ENCODE measurements at places on chromosomes 6 and 20.
A peak's percentile ranks its signal among the peaks of the same experiment; 100 is the strongest.

GRCh38 chr6:19857703-19858102 lies 20.5 kb downstream of the ID4 start:
- DNase-seq, result no peak

DNA sequence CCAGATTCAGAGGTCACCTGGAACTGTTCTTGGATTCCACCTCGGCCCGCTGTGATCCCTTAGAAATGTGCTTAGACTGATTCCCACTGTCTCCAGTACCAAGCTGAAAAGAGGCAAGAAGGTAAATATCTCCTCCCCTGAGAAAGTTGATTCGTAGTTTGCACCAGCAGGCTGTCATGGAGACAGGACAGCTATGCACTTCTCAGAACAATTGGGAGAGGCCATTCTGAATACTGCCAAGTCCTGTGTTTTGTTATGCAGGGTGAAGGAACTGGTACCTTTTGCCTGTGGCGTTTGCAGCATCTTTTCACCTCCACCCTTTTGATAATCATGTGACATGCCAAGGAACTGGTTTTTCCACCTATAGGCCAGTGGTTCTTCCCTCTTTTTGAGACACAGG lies 58.2 kb upstream of the RNGTT start:
- peak; percentile 95 for DNase-seq

- DNase-seq, result no peak
These were observed at the start of gene TMEM74B for GRCh38 chr20:1184638-1185315. Gene TMEM74B (minus strand): TSS chr20:1184981. CDS start chr20:1183801, 1,180 bp downstream.

GRCh38 chr6:91754691-91755090 lies 1167.8 kb upstream of the MAP3K7 start:
- no peak for DNase-seq

DNA sequence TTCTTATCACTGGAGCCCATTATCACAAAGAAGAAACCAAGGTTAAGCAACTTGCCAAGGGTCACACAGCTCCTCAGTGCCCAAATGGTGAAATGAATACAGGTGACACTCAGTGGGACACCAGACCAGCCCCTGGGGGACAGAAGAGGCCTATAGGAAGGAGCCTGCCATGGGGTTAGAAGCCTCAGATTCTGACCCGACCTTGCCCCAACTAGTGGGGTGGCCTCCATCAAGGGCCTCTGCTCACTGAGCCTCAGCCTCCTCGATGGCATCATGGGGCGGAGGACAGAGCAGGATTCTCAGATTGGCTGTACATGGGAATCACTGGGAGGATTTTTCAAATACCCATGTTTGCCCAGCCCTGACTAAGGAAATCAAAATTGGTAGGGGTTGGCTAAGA lies 47.6 kb downstream of the MRPL14 start:
- DNase-seq, result no peak

- DNase-seq, result no peak
These were observed 49.2 kb downstream of the BLOC1S5 start for GRCh38 chr6:8014947-8015346.

GRCh38 chr6:131510094-131510493 lies 62.9 kb upstream of the ARG1 start:
- DNase-seq, result peak; percentile 83

GRCh38 chr6:48825501-48826151 lies 637.4 kb downstream of the MMUT start:
- no peak for DNase-seq

DNA sequence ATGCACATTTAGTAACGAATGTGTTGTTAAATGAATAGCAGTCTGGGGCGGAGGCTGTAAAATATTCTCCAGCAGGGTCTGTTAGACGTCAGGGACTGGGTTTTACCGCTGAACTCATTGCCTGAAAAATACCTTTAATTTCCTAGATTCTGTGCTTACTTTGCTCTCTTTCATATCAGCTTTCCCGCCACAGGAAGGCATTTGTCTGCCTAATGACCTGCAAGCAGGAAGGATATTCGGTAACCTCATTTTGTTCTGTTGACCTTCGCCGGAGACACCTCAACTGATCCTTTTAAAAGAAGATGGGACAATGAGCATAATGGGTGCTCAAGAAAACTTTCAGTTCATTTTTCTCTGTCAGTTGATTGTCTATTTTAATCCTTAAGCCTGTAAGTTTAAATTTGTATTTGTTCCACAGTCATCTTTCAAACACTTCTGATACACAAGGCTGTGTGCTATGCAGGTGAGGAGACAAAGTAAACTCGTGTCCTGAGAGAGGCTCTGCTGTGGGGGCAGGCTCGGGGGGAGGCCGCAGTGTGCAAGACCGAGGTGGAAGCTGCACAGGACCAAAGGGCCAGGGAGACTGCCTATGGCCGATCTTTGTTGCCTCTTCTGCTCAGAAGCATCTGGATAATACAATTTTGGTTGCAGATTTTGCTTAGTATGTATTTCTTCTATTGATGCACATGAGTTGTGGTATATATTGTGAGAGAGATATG lies 27.4 kb upstream of the SIM1 start:
- no peak for DNase-seq

- DNase-seq, result no peak
These were observed 69.3 kb upstream of the SUPT3H start for GRCh38 chr6:45447005-45447404.

DNA sequence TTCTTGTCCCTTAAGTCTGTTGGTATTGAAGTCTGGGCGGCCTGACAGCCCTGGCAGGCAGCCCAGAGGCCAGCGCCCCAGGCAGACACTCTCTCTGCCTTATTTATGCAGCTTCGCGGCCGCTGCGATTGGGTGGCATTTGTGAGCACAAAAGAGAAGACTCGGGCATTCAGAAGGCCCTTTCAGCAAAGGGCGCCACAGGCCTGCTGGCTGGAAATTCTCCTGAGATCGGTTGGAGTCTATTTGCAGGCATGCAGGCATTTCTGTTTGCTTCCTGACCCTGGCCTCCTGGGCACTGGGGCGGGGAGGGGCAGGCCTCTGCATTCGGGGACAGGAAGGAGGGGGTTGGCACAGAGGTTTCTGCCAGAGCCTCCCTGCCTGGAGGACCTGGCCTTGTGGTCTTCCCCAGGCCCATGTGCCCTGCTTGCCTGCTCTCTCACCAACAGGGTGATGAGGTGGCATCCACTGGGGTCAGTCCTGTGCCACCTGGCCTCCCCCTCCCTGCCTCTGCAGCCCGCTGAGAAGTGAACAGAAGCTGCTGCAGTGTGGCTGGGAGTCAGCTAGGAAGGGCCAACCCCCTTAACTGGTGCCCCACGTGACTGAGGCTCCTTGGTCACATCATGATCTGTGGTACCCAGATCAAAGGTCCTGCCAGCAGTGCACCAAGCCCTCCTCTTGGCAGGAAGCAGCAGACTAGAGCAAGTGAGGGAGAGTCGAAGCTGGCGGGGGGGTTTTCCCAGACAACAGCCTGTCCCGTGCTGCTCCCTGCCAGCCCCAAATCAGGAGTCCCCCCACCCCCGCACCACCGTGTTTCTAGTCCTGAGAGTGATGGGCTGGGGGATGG lies 16.6 kb upstream of the CCDC167 start:
- peak; percentile 50 for DNase-seq

- DNase-seq, result no peak
These were observed 47.8 kb downstream of the CDH22 start for GRCh38 chr20:46260480-46260879.

- no peak for DNase-seq
These were observed 154.3 kb upstream of the TENT5A start for GRCh38 chr6:81906709-81907204.

GRCh38 chr20:59158673-59159072 lies 4.9 kb upstream of the ZNF831 start:
- peak; percentile 12 for DNase-seq

DNA sequence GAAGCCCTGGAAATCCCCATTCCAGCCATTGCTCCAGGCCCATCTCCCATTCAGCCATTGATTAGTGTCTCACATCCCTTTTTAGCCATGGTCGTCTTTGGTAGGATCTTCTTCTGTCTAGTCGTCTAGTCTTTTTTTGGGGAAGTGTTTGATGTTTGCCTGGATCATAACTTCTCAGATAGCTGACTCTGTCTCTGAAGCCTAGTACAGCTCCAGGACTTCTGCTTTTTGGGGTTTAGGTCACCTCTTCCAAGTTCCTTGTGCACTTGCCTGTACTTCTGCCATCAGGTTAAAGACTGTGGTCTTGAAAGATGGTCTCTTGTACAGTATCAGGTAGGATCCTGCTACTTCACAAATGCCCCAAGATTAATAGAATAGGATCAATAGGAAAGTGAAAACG lies 553.5 kb downstream of the PKHD1 start:
- no peak for DNase-seq

GRCh38 chr20:57434390-57434700 lies 43.1 kb downstream of the RBM38 start:
- DNase-seq, result no peak

- DNase-seq, result no peak
These were observed 45.8 kb upstream of the JARID2 start for GRCh38 chr6:15200087-15200486.

DNA sequence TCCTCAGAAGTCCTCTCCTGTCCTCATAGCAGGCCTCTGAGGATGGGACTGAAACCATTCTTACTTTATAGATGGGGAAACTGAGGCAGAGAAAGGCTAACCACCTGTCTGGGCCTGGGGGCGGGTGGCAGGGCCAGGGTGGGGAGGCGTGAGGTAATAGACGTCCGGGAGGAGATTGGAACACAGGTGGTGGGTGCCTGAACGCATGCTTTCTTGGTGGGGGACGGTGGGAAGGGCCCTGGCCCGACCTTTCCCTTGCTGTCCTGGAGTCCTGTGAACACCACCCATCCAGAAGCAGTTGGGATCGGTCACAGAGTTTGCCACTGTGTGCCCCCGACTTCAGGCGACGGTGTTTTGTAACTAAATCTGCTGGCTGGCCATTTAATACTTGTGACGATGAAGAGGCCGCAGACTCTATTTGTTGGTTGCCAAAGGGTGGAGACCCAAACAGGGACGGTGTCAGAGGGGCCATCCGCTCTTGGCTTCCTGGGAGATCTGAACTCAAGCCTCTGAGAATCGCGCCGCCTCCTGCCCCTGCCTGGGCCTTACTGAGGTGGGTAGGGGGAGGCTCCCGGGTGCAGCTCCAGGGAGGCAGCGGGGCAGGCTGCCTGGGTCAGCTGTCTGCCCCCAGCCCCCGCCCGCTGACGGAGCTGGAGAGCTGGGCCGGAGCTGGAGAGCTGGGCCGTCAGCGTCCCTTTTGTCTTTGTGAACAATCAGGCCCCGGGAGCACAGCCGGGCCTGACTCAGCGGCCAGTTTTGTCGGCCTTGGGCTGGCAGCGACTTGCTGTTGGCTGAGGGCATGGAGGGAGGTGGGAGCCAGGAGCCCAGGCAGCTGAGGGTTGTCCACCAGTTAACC lies 4.1 kb downstream of the RBM38 start:
- peak; percentile 84 for DNase-seq

DNA sequence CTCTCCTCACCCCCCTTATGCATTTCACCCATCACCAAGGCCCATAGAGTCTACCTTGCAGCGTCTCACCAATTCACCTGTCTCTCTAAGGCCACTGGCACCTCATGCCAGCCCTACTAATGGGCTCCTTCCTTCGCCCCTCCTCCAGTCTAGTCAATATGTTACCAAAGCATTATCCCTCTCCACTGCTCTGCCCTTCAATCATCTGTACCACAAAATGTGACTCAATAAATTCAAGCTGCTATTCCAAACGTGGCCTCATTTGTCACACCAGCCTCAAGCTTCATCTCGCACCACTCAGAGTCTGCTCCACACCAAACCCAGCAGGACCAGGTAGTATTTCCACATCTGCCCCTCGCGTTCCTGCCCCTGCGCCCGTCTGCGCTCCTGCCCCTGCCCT lies 21.8 kb upstream of the RPS6KA2 start:
- no peak for DNase-seq

DNA sequence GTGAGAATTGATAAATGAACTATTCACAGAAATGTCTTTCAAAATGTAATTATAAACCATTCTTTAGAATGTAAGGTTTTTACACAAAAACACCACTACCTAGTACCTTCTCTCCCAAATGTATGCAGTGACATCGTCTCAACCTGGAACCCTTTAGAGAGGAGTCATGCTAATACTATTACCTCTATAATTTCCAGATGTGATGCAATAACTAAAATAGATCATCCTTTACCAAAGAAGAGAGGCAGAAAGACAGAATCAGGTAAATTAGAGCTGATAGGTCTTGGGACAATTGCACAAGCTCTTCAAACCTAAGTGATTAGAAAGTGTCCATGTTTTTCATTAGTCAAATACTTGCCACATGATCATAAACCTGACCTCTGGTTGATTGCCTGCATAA lies 96.7 kb downstream of the HDGFL1 start:
- no peak for DNase-seq

DNA sequence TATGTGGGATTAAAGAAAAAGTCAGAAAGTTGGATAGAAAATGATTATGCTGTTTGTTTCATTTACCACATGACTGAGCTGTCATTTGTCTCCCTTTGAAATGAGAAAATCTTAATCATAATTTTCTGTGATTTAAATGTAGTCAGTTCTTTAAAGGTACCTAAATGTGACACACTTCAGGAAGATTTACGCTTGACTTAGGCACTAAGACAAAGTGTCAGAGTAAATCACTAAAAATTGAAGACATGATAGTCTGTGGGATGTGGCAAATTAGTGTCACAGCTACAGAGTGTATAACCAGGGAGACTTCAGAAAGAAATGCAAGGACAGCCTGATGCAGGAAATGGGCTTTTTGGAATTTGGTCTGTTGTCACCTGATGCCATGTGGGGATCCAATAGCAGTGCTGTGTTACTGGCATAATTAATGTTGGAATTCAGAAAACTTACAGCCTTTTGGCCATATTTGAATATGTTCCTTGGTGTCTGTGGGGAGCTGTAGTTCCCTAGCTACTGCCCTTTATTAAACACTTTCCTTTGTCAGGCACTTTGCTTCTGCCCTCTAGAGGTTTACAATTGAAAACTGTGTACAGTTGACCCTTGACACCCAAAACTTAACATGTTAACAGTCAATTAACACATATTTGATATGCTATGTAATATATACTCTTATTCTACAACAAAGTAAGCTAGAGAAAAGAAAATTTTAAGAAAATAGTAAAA lies 493.8 kb downstream of the UTRN start:
- no peak for DNase-seq

- DNase-seq, result no peak
These were observed 637 bp downstream of the TRPC4AP start for GRCh38 chr20:35091816-35092523.

- DNase-seq, result no peak
These were observed 33.0 kb downstream of the PYGB start for GRCh38 chr20:25280574-25281535.

DNA sequence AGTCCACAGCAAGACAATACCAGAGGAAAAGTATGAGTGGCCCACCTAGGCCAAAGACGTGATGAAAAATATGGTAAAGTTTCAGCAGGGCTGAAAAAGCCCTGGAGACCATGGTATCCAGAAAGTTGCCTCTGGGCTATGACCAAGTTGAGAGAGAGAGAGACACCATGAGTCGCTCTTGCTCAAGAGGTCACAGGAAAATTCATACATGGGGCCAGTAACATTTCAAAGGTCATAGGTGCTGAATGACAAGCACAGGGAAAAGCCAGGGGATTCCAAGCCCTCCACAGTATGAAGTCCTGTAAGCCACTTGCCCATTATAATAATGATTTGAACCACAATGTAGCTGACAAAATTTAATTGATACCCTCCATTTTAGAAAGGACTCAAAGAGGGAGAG lies 657.7 kb upstream of the CITED2 start:
- DNase-seq, result no peak

Measured in ELF-1 (cell line).